ENCODE measurements at places on chromosomes 7 and 10.
A peak's percentile ranks its signal among the peaks of the same experiment; 100 is the strongest.

DNA sequence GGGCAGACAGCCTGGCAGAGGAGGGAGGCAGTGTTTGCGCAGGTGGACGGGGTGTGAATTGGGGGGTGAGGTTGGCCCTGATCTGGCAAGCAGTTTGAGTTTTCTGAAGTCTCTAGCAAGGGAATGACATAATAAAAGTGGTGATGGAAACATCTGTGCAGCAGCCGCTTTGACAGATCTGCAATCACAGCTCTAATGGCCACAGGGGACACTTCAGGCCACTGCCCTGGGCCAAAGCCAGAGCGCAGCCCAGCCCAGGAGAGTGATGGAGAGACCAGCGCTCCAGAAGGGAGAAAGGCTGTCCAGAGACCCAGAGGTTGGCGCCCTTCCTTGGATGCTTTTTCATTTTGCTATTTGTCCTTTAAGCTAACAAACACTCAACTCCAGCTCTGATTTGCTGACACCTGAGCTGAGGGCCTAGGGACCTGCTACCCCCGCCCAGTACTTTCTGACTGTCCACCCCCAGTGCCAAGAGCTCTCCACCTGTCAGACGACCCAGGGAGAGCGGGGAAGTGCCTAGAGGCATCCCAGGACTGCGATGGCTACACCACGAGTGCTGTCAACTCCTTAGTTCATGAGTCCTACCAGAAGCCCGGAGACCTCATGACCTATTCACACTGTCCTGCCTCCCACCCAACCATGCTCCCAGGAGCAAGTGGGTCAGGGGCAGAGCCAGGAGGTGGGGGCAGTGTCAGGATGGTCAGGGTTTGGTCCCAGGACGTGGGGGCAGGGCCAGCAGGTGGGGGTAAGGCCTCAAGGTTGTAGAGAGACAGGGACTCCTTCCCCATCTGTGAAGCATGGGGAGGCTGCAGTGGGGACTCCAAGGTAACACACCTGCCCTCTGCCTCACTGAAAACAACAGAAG is 112.6 kb downstream of the PRKAG2 start:
- no peak for DNase-seq

GRCh38 chr10:48579251-48579960 is 25.5 kb downstream of the ARHGAP22 start:
- no peak for DNase-seq

GRCh38 chr7:26683277-26683676 is 181.1 kb downstream of the SKAP2 start:
- no peak for DNase-seq

GRCh38 chr7:39199951-39200350 is 222.2 kb downstream of the POU6F2 start:
- no peak for DNase-seq

- no peak for DNase-seq
These were observed 139.6 kb upstream of the EEPD1 start for GRCh38 chr7:36013246-36014014.

GRCh38 chr7:30278849-30279652 is 5.3 kb upstream of the ZNRF2 start:
- DNase-seq, result no peak

GRCh38 chr7:22219739-22220493 is 137.0 kb downstream of the RAPGEF5 start:
- no peak for DNase-seq

- DNase-seq, result no peak
These were observed 20.4 kb upstream of the INPP5F start for GRCh38 chr10:119705434-119705831.

DNA sequence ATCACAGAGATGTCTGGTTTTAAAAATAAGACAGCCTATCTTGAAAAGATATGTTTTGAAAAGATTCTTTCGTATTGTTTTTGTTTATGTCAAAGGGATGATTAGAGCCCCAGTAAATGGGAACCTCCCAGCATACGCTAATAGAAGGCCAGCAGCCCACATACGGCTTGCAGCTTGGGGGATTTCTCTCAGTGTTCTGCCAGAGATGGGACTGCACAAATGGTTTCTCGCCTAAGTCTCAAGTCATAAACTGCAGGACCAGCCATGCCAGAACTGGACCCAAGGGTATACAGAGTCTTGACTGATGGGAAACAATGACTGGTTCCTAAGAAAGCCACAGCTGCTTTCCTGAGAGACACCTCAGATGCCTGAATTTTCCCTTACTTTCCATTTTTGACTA is 306.9 kb upstream of the DGKB start:
- no peak for DNase-seq

DNA sequence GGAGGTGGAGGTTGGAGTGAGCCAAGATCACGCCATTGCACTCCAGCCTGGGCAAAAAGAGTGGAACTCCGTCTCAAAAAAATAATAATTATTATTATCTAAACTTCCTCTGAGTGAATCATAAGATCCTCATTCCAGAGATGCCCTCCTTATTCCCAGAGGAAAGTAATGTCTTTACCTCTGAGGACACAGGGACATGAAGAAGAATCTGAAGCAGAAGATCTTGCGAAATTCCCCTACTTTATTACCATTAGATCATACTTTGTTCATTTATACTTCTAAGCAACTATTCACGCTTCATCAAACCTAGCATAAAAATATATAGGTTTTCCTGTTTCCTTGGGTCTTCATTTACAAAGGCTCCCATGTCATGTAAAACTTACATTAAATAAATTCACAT is 143.1 kb downstream of the ETV1 start:
- DNase-seq, result no peak

DNA sequence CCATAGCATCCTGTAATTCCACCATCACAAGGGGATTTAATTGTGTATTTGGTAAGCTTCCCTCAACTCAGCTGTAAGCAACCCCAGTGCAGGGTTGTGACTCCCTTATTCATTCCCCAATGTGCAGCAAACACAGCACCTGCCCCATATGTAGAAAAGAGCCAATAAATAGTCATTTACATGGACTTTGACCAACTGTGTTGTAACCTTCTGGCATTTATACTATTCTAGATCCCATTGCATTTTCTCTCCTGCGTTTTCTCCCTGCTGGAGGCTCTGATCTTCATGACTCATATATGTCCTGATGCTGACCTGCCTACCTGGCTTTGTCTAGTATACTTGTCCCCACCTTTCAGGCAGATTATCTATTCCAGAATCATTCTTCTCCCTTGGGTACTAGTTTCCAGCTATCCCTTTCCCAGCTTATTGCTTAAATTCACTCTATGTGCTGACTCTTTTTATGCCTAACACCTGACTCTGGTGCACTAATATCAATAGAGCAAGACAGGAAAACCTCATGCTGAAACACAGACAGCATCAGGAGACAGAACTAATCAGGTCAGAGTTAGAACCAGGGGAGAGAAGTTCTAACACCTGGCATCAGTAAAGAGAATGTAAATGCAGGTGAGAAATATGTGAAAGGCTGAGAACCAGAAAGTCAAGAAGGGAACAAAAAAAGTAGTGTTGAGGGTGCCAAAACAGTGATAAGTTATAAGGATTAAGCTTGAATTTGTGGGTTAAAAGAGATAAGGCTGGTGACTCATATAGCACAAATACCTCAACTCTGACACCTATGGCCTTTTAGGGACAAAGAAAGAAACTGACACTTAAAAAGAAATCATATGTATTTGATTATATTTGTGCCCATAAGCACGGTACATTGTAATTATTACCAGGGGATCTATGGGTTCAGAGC is 402.7 kb downstream of the IPMK start:
- no peak for DNase-seq

DNA sequence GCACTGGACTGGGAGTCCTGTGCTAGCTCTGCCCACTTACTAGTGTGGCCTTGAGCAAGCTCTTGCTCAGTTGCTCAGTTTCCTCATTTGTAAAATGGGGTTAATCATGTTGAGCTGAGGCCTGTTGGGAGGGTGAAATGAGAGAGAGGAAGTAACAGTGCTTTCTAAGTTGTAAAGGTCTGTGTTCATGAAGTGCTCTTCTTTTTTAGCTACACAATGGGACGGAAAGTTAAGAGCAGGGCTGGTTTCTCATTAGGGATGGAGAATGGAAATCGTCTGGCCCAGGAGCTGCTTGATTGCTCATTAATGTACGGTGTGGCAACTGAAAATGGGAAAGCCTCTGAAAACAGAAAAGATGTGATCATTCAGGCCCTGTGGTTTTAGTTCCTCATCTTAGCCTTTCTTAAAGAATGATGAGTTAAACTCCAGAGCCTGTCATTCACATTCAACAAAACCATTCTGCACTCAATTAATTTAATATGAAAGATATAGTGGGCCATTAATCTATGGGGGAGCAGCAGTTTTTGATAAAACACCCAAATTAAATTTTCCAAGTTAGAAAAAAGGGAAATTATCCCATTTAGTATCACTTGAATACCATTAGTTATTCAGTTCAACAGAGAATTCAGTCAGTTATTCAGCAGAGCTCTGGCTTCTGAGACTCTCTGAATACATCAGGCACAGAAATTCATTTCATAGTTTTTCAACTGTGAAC is 60.5 kb downstream of the SH2D4B start:
- DNase-seq, result no peak

DNA sequence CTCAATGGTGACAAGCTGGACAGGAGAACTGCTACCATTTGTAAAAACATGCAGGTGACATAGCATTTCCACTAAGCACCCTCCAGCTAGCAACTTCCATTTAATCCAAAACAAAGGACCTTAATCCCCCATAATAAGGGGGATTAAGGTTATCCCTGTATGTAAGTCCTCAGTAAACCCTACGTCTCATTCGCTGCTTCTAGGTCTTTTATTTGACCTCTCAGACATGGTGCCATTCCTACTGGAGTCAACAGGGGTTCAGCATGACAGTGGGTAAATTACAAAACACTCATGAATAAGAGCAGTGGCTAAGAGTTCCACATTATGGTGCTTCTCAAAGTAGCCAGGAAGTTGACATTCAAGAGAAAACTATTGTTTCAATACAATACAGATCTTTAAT is 121.8 kb upstream of the CAV2 start:
- no peak for DNase-seq

DNA sequence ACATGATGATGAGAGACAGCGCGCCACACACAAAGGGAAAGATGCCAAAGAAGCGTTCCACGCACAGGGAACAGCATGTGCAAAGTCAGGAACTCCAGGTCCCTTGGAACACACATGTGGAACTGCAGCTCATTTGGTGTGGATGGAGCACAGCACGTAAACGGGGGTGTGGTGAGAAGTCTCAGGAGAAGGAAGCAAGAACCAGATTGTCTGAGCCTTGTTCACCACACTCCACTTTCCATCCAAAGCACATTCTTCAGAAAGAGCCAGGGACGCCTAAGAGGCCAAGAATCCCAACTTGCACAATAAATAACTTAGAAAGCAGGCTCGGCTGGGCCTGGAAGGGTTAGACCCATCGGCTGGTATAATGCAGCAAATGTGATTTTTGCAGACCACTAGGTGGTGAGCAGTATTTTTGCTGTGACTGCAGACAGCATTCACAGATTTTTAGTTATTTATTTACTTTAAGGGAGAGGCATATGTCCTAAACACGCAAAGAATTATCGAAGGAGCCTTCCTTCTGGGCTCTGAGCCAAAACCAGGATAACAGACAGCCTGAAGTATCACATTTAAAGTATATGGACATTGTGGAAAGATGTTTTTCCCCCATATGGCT is 27.9 kb upstream of the ASCC1 start:
- peak; percentile 78 for DNase-seq

DNA sequence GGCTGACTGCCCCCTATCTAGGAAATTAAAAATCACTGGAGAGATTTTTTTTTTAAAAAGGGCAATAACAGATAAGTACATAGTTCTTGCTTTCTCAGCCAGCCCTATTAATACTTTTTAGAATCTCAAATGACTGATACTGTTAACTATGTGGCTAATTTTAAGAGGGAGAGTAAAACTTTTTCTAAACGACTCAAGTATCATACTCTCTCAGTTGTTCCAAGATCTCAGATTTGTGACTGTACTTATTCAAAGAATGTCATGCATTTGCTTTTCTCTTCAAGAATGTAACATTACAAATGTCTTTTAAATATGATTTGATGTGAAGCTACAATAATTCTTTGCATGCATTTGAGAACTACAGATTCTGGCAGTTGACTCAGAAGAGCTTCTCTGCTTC is 55.4 kb upstream of the RAB11FIP2 start:
- DNase-seq, result no peak

DNA sequence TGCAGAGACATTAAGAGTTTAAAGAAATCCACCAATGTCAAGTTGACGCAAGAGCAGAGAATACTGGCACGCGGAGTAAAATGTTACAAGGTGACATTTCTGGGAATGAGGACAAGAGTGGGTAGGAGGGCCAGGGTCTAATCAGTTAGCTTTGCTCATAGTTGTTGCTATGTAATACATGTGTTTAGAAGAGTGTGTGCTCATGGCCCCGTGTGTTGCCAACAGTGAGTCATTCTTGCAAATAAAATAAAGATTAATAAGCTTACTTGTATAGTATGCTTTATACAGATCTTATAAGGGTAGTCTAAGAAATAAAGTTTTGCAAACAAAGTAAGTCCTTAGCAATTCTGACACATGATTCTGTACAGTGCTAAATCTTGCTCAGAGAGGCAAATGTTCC is 64.5 kb downstream of the DNMBP start:
- DNase-seq, result no peak

GRCh38 chr7:128352153-128352537 is 8.4 kb upstream of the RBM28 start:
- DNase-seq, result no peak

DNA sequence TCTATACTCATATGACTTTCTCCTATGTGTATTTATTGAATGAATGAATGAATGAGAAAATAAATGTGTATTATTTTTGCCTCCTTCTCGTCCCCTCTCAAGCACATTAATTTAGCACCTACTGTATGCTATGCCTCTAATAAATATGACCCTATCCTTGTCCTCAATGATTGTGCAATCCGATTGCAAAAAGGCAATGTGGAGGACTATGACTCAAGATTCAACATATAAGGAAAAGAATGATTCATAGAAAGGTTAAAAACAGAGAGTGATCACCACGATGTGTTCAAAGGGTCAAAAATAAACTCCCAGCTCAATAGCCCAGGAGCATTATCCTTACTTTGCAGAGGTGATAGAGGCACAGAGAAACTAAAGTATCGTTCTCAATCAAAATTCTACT is 322.8 kb upstream of the SORCS1 start:
- DNase-seq, result no peak

DNA sequence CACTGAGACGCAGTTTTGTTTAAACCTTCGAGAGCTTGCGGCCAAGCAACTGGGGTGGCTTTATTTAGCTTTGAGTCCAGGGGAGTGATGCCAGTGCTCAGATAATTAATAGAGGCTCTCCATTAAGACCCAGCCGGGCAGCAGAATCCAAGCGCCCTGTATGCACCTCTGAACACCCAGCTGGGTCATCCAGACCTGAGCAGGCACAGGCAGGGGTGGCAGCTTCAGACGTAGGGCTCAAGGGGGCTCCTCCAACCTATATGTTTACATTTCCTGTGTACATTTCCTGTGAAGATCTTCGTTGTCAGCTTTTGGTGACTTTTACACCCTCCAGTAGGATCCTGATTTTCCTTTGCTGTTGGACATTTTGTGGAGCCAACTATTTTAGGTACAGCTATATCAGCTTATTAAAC is 719.5 kb downstream of the LRMDA start:
- no peak for DNase-seq
